ENCODE measurements at places on chromosomes 12 and 14.

DNA sequence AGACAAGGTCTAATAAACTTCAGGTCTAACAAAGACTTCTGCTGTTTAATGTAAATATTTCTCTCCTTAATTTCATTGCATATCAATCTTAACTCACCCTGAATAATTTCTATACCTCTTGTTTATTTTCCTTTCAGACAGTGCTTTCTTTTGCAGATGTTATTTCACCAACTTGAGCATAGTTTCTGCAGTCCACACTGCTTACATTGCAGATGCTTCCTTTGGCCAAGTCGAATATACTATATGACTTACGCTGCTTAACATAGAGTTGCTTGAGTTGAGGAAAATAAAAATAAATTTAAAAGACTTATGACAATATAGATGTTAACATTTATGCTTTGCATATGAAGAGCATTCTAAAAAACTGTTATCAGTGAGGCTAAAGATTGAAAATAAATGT lies 217.7 kb downstream of the PTPRO start:
- no peak for DNase-seq

DNA sequence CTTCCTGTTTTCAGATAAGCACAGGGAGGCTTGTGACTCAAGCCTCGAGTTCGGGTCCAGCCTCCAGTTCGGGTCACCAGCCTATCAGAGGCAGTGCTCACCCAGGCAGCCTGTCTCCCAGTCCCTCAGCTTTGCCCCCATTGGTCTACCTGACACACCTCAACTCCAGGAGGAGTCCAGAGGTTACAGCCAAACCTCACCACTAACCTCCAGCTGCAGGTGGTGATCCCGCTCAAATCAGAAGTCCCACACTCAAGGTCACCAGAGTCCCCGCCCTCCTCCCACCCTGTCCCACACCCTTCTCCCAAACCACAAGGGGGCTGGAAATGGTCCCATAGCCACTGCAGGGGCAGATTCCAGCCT lies 42.1 kb downstream of the KDM2B start:
- no peak for DNase-seq

DNA sequence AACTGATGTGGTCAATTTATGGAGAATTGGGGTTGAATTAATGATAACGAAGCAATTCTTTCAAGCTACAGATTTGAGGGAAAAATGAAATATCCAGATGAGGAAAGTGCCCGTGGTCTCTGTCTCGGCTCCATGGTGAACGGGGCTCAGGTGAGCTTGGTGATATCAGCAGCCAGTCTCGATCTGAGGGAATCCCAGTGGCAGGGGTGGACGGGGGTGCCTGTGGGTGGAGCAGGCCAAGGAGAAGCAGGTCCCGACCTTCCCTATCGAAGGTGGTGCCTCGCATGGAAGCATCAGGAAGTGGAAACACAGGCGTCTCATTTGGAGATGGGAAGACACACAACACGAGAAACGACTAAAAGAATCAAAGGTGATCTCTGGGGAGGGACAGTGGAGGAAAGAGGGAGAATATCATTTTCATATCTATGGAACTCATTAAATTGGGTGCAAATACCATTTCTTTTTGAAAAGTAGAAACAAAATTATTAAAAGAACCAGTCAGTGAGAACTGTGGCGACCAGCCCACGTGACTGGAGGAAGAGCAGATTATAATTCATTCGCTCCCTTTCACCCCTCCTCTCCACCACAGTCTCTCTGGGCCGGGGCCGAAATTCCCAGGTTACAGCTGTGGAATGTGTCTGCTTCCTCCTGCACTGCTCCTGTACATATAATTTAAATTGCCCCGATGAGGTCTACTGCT lies 354.3 kb upstream of the SFSWAP start:
- no peak for DNase-seq

DNA sequence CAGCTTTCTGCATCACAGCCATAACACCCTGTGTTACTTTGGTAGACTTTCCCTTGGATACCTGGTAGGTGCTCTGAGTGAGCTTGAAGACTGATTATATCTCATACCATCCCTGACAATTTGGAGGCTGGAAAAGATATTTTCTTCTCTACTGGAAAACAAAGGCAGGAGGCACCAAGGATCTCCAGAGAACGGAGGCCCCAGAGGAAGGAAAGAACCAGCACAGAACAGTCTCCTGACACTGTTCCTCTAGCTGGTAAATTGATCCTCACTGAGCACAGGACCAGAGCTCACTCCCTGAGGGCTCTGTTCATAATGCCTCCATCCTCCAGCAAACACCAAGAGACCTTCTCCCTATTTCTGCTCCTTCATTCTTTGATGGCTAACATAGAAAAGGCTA lies at the start of gene OR11G2:
TSS of gene OR11G2 (plus strand) at position 301 of the 400 bp plus-strand sequence. CDS start 6,542 bp downstream, outside the sequence.
- no peak for DNase-seq

- DNase-seq = no peak
Measured at GRCh38 chr12:122189626-122190475, 6.9 kb downstream of the LRRC43 start.

- DNase-seq = peak; percentile 27
Measured at GRCh38 chr12:48002773-48003218, 1.5 kb downstream of the COL2A1 start.

DNA sequence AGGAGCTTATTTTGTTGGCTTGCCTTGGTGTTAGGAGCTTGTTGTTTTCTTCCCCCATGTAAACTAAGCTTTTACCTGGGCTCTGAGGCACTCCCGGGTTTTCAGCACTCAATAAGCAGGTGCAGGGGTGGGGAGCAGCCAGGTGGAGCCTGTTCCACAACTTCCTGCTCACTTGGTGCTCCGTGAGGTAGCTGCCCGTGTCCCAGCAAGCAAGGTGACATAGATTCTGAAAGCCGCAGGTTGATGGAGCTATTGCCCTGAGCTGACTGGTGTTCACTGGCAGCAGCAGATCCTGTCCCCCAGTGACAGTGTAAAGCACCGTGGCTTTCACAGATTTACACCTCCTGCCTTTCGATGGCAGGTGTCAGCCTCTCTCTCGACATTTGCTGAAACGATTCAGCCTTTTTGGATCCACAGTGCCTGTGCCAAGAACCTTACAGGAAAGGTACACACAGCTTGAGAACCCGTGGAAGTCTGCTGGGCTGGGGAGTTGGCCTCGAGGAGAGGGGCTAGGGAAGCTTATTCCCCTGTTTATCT lies 295.7 kb upstream of the FKBP4 start:
- DNase-seq = no peak

- DNase-seq = no peak
Measured at GRCh38 chr14:71932229-71932981, at the start of gene RGS6. Gene RGS6 (plus strand): TSS chr14:71932429.

DNA sequence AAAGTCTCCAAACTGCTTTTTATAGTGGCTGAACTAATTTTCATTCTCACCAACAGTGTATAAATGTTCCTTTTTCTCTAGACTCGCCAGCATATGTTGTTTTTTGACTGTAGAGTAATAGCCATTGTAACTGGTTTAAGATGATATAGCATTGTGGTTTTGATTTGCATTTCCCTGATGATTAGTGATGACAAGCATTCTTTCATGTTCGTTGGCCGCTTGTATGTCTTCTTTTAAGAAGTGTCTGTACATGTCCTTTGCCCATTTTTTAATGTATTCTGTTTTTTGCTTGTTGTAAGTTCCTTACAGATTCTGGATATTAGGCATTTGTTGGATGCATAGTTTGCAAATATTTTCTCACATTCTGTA lies 404.9 kb downstream of the FLRT2 start:
- DNase-seq = peak; percentile 2

DNA sequence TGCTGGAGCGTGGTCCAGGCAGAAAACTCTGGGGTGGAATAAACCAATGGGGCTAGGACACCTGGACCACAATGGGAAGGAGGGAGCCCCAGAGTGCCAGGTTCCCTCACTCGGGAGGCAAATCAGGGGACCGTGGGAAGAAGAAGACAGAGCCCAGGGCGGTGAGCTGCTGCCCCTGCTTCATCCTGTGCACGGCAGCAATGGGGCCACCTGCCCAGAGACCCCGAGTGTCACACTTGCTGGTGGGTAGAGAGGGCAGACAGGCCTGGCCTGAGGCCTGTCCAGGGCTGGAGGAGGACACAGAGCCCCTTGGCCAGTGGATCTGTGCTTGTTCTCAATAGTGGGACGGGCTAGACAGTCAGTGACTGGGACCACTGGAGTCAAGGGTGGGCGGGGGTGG lies 58.2 kb downstream of the DIO3 start:
- no peak for DNase-seq

DNA sequence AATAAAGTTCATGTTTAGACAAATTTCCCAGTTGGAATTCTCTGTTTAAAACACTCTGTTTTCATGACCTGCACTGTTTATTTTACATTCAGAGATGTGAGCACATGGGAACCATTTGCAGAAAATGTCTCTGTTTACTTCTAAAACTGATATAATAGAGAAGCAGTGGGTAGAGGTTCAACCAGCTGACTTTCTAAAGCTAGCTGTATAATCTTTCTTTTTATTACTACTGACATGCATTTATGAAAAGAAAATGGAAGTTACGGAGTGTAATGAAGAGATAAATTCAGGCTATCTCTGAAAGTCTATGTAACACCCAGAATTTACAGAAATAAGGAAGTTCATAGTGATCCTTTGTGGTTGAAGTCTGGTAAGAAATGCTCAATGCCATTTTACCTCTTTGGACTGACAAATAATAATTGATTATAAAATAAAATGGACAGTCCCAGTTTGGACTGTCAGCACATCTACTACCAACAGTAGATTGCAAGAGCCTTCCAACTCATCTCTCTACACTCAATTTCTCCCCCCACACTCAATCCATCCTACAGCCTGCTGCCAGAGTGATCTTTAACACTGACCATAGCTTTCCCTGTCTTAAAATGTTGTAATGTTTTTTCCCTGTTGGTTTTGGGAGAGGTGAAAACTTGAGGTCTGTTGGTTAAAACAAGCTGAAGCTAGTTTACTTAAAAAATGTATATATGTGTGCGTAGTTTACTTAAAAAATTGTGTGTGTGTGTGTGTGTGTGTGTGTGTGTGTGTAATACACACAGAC lies 137.4 kb downstream of the AEBP2 start:
- DNase-seq = no peak

GRCh38 chr14:105501504-105502291 lies 10.7 kb downstream of the TEDC1 start:
- DNase-seq = no peak

- peak; percentile 99 for DNase-seq
Measured at GRCh38 chr12:6764011-6764828, 1.9 kb upstream of the PTMS start.

DNA sequence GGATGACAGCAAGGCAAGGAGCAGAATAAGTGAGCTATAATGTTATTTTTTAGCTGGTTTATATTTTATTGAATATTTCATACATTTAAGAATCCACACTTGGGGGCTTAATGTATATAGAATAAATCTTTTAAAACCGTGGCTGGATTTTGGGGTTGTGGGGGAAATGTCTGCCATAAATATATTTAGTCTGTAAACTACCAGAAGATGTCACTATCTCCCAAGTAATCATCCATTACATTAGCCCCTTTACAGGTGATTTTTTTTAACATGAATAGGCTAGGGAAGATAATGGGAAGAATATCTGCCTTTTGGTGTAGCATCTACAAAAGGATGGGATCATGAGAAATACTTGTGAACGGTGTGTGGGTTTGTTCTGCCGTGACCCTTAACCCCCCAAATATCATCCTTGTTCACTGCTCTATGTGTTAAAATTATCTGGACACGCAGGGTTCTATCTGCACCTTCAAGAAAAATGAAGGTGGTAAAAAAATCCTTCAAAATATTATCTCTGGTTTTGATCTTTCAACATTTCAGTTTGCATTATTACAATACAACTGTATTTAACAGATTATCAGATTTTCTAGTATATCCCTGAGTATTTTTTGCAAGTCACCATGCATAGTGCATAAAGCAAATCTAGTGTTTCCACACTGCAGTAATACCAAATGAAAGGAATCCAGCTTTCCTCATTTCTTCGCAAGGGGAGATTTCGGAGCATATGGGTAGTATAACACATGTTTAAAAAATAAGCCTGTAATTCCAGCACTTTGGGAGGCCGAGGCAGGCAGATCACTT lies 8.0 kb upstream of the SLC17A8 start:
- peak; percentile 51 for DNase-seq
